WTC11 (cell line): ENCODE measurements at places on chromosomes 16 and 17. TPM values are rescaled to one million over a fixed set of nuclear protein-coding genes. Genes with fewer than 3 reads are reported as not detected.

Gene HOXB6
- 0.11 TPM in 1 of 3 replicates, not detected in the others for total RNA-seq

Gene AMZ2
- 54.6 to 79.0 TPM (median 73.6 TPM) in 3 replicates for total RNA-seq

Gene DNAAF8
- total RNA-seq: 0.09 to 0.41 TPM (median 0.14 TPM) in 3 replicates

Gene ETV4
- total RNA-seq: 147 to 195 TPM (median 147 TPM) in 3 replicates

Gene DNAH9
- 0.14 to 0.50 TPM (median 0.31 TPM) in 3 replicates for total RNA-seq

Gene KRTAP2-2
- not detected in 3 replicates for total RNA-seq

DNA sequence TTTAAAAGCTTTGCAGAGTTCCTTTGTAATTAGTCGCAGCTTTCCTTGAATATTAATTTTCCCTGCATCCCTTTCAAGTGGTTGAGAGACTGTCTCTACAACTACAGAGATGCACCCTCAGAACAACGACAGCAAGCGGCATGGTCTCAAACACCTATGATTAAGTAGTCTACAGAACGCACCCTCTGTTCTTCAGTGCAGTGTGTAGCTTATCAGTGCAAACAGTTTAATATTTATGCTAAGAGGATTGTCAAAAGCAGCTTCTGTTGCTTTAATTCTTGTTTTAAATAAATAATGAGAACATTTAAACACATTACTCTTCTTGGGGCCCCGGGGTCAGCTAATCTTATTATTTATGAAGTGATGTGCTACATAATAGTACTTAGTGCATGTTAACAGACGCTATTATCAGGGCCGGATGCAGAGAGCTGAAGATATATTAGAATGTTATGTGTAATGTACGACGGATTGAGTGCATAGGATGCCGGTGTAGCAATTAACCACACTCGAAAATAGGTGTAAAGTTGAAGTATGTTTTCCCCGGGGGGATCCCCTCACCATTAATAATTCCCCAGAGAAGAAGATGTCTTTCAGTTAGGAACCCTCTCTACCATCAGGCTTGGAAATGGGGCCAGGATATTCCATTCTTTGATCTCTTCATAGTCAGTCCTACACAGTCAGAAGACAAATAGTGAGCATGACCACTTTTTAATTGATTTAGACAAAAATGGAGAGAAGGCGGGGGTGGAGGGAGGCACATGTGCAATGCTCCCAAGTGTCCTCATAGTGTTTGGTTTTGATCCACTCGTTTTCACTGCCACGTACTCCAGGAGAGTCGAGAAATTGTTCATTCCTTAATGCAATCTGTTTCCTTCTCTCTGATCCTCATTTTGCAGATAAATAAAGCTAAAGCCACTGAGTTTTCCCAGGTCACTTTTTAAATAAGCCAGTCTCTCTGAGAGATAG is 176.3 kb downstream of the IRX3 start:
- DNase-seq: no peak

DNA sequence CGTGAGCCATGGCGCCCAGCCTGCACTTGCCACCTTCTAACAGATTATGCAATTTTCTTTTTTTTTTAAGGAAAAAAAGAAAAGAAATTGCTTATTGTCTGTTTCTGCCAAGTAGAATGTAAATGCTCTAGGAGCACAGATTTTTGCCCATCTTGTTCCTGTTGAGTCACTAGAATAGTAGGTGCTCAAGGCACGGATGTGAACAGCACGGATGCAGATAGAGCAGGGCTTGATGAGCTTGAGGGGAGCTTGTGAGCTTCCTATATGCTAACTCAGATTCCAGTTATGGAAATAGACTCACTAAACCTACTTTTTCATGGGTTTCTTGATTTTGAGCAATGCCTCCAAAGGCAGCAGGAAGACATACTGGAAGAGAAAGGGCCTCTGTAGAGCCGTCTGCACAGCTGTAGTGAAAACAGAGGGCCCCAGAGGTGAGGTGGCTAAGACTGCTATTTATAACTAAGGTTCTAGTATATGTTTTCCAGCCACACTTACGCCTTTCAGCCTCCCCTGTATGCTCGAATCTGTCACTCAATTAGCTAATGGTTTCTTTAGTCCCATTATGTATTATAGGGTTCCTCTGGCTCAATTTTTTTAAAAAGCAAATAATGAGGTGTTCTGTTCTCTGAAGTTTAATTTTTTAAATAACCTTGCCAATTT is 72.8 kb downstream of the WWP2 start:
- no peak for DNase-seq

GRCh38 chr16:70590722-70591415 is 55.5 kb upstream of the IL34 start:
- DNase-seq: no peak

DNA sequence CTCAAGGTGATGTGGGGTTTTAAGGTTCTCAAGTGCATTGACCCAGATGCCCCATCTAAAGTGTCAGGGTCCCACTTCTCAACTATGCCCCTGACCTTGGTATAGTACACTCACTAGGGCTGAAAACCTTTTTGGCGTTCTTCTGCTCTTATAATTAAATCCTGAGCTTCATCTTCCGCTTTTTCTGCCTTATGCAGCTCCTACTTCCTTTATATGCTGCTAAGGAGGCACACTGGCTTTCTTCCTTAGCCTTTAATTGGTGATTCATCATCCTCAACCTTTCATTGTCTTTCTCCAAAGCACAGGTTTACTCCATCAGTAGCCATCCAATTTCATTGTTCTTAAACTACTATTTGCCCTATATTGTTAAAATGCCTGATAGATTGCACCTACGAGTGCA is 5.3 kb upstream of the NF1 start:
- no peak for DNase-seq

GRCh38 chr17:75783069-75783783 is 1.4 kb upstream of the UNK start:
- DNase-seq: no peak

GRCh38 chr16:19145010-19145409 is 23.0 kb upstream of the SYT17 start:
- DNase-seq: no peak

GRCh38 chr17:50943575-50943933 is 77.4 kb upstream of the TOB1 start:
- DNase-seq: peak; percentile 7

GRCh38 chr16:55433535-55433934 is 45.5 kb upstream of the MMP2 start:
- no peak for DNase-seq

DNA sequence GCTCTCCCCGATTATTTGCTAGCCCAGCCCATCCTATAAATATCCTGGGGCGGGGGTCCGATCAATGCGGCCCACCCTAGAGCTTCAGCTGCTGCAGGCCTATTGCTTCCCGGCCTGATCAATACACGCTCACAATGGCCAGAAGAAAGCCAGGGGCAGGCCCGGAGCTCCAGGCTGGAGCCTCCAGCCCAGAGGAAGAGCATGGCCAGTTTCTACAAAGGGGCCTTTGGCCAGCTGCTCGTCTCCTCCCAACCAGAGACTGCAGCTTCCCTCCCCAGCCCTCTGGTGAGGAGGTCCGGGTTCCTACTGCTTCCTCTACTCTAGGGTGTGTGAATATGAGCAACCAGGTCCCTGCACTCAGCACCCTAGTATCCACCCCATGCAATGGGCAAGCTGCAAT is 36.7 kb downstream of the SALL1 start:
- DNase-seq: no peak

GRCh38 chr17:81534157-81535006 is 6.2 kb downstream of the FSCN2 start:
- no peak for DNase-seq

- no peak for DNase-seq
These were observed 18.2 kb upstream of the MEIOB start for GRCh38 chr16:1890024-1890707.

- no peak for DNase-seq
These were observed 18.0 kb downstream of the TMEM114 start for GRCh38 chr16:8572063-8572918.

- DNase-seq: no peak
These were observed 2.9 kb downstream of the RNASEK start for GRCh38 chr17:7014995-7015958.

- no peak for DNase-seq
These were observed 18.4 kb downstream of the CMTM3 start for GRCh38 chr16:66622863-66623262.

DNA sequence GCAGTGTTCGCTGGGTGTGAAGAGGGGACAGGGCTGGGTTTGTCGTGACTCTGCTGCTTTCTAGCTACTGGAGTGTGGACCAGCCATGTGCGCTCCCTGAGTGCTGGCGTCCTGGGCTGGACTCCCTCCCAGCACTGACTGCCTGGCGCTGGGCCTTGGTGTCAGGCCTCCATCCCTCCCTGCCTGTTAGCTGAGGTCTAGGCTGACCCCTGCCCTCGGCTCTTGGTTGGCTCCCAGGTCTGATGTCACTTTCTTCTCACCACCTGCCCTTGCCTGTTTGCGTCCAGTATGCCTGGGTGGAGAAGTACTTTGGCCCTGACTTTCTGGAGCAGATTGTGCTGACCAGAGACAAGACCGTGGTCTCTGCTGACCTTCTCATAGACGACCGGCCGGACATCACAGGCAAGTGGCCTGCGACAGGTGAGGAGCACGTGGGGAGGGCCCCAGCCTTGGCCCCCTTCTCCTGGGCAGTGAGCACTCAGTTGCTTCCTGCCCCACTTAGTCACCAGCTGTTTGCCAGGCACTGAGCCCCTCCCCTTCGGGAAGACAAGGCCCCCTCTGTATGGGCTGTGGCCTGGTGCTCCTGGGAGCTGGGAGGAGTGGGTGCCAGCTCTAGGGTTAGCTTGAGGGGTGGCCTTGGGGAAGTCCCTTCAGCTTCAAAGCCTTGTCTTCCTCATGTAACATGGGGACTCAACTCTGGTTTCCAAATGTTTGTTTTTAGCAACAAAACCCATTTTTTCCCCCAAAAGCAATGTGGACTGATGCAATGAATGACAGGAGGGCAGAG is 41.5 kb downstream of the NT5M start:
- DNase-seq: no peak

GRCh38 chr17:27294689-27295630 is 1.0 kb downstream of the WSB1 start:
- DNase-seq: no peak

DNA sequence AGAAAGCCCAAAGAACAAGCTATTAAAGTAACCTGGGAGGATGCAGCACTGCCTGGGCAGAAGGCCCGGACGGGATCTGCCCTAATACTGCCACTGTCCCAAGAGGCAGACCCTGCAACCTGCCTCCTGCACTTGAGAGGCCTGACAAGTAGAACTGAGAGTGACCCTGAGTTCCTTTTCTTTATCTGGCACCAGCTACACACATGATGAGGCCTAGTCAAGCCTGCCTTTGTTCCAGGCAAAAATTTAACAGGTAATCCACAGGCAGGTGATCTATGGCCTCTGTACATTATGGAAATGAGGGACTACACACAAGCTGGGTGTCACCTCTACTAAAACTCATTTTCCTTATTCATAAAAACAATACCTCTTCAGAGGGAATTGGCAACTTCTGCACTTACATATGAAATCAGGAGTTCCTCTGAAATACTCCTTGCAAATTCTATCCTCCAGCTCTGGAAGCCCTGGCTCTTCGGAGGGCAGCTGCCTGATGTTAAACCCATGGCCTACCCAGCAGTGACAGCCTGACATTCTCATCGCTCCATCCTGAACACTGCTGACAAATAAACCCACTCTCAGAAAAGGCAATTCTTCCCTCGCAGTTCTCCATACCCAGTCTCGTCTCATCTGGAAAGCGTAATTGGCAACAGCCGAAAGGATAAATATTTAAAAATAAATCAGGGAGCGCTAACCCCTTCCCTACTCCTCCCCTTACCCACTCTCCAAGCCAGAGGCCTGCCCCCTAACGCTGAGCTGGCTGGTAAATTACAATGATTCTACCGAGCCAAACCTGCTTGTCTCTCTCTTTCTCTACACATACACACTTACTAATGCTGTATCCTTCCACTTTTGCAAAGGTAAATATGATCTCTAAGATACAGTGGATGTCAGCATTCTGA is 2.5 kb upstream of the ZFHX3 start:
- DNase-seq: no peak
